ENCODE measurements at places on chromosomes 5 and 9.

- no peak for DNase-seq
Observed at GRCh38 chr9:70228118-70228517, 30.7 kb upstream of the SMC5 start.

GRCh38 chr5:109962882-109963603 is 273.3 kb downstream of the MAN2A1 start:
- no peak for DNase-seq

DNA sequence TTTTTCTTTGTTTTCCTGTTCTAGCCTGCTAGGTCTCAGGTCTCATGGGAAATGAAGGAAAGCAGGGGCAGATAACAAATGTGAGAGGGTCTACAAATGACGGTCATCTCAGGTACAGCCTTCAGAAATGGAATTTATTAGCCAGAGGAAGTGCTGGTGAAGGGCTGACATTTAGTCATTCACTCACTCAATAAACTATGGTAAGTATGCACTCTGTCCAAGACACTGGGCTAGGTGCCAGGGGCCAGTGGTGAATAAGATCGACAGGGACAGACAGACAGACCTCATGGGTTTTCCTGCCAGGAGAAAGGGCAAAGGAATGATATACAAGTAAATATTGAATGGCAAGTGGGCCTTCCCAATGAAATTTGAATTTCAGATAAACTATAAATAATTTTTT is 6.3 kb downstream of the PDE6A start:
- no peak for DNase-seq

- no peak for DNase-seq
Observed at GRCh38 chr5:94810281-94810680, 191.8 kb downstream of the SLF1 start.

DNA sequence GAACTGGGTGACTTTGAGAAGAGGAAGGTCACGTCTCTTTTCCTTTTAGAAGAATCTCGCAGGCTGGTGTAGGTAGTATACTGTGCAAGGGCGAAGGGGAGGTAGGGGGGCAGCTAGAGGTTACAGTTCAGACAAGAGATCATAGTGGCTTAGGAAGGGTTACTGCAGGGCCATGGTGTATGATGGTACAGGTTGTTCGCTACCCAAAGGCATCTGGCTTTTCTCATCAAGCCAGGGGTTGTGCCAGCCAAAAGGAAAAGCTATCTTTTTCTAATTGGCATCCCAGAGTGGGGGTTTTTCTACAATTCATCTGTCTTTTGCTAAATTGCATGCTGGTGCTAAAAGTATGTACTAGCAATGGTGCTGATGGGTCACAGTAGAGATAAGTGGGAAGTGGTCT is 22.8 kb downstream of the MAMDC2 start:
- DNase-seq: no peak

DNA sequence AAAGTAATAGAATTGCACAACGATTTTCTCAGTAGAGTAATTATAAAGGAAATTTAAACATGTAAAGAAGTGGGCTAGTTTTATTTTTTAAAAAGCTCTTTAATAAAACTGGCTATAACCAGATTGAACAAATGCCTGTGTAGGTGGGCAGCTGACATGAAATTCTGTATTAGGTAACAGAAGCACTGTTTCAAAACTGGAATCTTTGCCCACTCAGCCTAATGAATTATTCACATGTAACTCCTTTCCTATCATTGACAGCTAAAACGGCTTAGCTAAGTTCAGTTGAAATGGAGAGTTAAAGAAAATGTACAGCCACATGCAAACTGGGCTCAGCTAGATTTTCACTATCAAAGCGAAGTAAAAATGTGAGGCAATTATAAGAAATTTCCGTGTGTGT is 1300.1 kb upstream of the ACO1 start:
- no peak for DNase-seq

Data from esophagus squamous epithelium (tissue), 5 donors.